ENCODE measurements at places on chromosomes 7 and 10.
A peak's percentile ranks its signal among the peaks of the same experiment; 100 is the strongest.

DNA sequence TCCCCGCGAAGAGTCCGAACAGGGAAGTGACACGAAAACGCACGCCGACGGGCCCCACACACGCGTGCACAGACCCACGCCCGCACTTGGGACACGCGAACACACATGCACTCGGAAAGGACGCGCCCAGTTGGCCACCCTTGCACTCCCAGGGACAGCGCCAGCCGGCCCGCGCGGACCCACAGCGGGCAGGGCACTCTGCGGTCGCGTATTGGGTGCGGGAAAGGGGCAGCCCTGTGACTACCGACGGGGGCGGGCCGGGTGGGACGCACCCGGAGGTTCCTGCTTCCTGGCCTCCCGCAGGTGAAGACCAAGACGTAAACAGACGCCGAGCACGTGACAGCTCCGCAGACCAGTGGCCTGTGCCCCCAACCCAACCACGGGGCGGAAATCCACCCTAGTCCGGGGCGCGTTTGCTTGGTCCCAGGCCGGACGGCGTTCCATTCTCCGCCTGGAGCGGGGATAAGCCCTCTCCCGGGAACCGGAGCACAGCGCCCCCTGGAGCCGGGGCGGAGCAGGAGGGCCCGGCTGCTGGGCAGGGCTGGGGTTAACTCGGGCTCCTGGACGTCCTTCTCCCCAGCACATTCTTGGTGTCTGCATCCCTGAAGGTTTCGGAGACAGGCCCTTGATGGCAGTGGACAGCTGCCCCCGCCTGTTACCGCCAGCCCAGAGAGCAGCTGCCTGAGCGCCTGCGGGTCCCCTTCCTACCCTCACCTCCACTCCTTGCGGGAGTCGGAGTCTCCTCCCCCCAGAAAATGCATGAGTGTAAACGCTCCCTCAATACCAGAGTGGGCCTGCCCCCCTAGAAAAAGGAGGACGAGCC, 2.0 kb upstream of the LZTS2 start:
- DNase-seq, result peak; percentile 86

GRCh38 chr10:99888622-99889021, 106.2 kb downstream of the ABCC2 start:
- DNase-seq, result no peak

DNA sequence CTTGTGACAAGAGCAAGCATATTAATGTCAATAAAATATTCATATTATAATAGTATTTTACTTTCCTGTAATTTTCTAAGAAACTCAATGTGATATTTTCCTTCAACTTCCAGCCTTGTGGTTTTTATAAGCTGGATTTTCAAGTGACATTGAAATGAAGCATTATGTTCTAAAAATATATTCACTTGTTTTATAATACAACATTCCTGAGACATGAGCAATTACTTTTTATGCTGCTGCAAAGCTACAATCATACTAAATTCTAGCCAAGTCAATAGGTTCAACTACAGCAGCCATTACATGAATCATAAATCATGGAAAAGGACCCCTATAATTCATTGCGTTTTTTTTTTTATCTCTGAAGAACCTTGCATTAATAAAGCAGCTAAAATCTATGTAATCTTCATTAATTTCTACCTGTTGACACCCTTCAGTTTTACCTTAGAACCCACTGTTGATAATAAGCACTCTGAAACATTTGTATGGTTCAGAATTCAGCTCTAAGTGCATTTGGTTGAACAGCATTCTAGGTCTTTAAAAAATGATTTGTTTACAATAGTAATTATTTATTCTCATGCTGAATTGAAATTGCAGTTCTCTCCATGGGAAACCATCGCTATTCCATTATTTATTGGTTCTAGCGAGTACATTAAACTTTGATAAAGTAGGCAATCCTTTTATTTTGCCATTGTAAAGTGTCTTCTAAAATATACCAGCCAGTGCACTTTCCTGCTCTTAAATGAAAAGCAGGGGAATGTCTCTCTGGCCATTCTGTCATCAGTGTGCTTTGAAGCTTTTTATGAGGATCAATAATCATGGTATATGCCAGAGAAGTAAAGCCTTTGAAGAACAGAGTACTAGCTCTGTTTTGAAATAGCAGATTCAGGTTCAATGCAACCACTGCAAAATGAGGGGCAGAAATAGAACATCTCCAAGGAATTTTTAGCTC, 132.6 kb downstream of the GNAT3 start:
- no peak for DNase-seq

- DNase-seq, result no peak
Measured at GRCh38 chr10:33799281-33799943, 464.9 kb upstream of the NRP1 start.

DNA sequence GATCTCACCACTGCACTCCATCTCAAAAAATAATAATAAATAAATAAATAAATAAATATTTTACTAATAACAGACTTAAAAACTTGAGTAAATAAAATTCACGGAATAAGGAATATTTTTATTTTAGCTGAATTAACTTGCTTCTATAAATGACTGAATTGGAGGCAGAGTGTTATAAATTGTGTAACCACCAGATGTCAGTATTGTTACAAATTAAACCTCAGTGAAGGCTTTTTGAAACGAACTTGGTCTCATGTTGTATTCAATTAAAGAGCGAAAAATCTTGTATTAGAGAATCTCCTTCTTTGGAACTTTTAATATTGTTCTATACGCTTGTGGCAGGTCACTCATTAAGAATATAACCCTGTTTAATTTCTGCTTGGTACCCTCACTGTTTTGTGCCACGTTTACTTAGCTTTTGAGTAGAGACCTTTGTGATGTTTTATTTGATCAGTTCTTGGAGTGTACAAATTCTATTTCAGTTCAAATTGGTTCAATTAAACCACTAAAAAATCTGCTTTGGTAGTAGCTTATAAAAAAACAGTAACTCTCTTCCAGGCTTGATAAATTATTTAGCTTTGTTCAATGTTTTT, 45.6 kb upstream of the SCIN start:
- DNase-seq, result peak; percentile 89

GRCh38 chr10:113221756-113222168, 271.7 kb downstream of the TCF7L2 start:
- no peak for DNase-seq

- DNase-seq, result no peak
Measured at GRCh38 chr10:4194231-4194630, 409.2 kb upstream of the KLF6 start.

- peak; percentile 38 for DNase-seq
Measured at GRCh38 chr7:99525713-99526440, 21.4 kb downstream of the ZKSCAN5 start.

- DNase-seq, result no peak
Measured at GRCh38 chr7:105751054-105751453, 125.3 kb downstream of the ATXN7L1 start.

GRCh38 chr10:74851831-74852230, 25.4 kb downstream of the KAT6B start:
- no peak for DNase-seq

- no peak for DNase-seq
Measured at GRCh38 chr10:20573924-20574323, 323.2 kb downstream of the NEBL start.

DNA sequence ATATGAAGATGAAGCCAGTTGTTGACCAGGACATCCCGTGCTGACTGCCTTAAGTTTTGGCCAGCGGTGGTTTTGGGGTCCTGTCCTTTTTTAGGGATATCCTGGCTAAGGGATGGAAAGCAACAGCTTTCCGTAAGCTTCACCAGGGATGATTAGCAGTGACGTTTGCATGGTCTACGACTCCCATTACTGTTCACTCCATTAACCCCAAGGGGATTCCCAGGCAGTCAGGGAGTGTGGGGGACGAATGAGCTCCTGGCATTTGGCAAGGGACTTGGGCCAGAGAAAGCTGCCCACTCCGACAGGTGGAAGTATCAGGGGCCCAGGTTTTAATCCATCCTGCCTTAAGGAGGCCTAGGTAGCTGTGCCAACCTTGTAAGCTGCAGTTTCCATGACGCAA, 66.8 kb downstream of the ITGB1 start:
- DNase-seq, result no peak

DNA sequence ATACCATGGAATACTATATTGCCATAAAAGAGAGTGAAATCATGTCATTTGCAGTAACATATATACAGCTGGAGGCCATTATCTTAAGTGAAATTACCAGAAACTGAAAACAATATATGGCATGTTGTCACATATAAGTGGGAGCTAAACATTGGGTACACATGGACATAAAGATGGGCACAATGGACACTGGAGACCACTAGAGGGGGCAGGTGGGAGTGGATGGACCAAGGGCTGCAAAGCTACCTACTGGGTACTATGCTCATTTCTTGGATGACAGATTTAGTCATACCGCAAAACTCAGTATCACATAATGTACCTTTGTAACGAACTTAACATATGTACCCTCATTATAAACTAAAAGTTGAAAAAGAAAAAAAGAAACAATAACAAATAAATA, 1167.6 kb downstream of the NXPH1 start:
- DNase-seq, result no peak

DNA sequence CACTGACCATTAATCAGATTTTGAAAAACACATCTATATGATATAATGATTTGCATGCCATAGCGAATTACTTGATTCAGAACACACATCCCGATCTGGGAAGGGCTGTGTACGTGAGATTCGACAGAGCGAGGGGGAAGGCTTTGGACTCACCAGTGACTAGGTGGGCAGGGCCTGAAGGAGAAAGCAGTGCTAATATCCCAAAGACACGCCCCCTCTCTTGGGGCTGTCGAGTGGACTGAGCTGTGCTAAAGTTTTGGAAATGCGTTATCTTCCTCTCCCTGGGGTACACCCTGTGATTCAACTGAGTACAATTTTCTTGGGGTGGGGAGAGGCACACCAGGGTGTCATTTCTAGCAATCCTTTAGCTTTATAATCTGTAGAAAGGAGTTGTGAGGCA, 1.8 kb downstream of the LRRC17 start:
- no peak for DNase-seq

DNA sequence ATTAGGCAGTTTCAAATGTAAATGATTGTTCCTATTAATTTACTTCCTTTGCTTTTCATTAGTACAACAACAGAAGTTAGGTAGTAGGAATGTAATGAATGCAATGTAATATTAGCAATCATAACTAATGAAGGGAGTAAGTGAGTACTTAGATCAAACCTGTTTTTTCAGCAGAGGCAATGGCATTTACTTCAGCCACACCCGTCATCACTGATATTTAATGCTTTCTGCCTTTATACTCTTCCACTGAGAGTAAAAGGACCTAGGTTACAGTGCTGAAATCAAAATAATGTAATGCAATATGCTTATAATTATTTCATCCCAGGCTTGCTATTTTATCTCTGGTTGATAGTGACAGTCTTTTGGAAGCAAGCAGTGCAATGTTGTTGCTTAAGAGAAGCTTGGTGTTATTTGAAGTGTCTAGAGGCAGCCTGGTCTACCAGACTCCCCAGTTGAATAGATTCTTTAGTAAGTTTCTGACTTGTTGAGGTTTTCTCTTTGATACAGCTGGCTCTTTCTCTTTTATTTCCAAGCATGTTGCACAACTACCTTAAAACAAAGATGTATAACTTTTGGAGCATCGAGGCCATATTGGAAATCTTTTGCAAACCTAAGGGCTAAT, 149.4 kb downstream of the RNLS start:
- DNase-seq, result no peak

DNA sequence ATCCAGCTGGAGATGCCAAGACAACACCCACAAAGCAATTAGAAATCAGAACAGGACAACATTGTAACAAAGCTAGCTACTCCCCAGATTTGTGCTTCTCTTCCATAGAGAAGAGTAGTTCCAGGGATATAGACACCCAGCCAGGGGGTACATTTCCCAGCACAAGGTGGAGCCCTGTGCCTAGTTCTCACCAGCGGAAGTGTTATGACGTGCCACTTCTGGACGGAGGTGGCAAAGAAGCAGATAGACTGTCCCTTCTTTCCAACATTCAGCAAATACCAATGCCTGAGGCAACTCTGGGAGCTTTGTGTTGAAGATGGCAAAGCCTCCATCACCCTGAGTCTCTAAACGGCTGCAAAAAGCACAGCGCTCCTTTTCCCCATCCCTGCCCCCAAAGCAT, 23.4 kb upstream of the GSAP start:
- DNase-seq, result peak; percentile 61

DNA sequence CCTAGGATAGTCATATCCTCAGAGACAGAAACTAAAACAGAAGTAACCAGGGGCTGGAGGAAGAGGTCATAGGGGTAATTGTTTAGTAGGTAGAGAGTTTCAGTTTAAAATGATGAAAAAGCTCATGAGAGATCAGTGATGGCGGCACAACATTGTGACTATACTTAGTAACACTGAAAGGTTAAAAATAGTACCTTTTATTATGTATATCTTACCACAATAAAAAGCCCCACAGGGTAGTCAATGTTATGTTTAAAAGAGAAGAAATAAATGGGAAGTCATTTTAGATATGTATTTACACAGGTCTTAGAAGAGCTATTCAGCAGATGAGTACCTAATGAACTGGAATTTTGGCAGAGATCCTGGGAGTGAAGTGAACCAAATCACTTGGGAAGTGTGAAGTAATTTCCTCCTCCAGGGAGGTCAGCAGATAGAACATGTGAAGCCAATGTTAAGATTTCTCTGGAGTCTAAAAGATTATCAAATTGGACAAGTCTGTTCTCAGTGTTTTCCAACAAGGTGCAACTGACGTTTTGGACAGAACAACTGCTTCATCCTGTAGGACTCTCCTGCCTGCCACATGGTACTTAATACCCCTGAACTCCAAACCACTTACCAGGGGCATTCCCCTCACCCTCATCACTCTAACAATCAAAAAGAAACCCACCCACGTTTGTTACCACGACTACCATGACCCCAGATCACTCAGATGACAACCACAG, 6.4 kb downstream of the CDCA7L start:
- DNase-seq, result peak; percentile 16

DNA sequence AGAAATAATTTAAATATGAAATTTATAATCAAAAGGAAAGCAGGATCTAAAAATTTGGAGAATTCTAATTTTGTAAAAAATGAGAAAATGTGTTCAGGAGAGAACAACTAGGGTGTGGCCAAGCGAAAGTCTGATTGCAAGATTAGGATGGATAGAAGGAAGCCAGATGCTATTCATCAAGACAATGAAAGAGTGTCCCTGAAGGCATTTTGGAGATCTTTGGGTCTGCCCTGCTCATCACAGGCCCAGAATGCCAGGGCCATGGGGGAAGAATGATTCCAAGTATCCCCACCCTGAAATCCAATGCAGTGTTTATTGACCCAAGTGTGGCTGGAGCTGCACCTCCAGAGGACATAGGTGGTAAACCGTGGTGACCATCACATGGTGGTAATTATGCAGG, 724.0 kb upstream of the FZD8 start:
- no peak for DNase-seq

DNA sequence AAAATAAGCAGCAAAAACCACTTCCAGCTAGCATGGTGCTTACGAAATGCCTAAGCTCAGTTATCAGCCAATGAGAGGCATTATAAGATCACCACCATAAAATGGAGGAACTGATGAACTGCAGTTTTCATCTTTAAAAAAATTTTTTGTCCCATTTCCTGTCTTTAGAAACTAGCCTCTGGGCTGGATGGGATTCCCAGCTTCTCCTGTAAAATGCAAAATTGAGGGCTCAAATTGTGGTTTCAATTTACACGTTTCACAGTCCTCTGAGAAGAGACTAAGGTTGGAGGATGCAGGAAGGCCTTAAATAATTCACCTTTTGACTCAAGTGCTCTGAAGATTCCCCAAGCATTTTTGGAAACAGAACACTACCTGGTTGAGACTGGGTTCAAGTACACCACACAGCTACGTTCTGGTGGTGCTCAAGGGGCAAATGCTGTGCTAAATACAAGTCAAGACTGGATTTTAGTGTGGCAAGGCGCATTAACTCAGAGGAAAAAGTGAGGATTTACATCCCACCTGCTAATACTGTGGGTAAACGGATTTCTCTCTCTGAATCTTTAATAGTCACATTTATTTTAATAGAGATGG, 951 bp downstream of the ZNF25 start:
- peak; percentile 35 for DNase-seq

GRCh38 chr10:86850481-86850880, 94.1 kb downstream of the BMPR1A start:
- DNase-seq, result no peak

Data from inflammatory macrophage treated with lipopolysaccharide for 1 hour (primary cell).